ENCODE measurements at places on chromosomes 2 and 18.

- DNase-seq = no peak
Measured at GRCh38 chr18:2912357-2913299, 65.8 kb downstream of the EMILIN2 start.

DNA sequence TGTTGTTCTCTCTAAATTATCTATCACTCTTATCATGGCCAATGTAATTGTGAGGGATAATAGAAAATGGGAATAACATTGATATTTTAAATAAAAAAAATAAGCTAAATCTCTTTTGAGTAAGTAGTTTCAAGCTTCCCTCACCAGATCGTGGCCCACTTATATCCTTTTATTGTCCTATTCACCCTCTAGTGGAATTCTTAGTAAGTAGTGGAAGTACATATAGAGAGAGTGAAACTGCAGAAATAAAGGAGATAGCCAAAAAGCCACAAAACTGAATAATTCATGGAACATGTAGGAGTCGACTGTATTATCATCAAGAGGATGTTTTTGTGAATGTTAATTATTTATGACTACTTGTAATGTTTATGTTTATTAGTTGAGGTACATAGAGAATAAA lies 66.1 kb upstream of the DTNA start:
- no peak for DNase-seq

DNA sequence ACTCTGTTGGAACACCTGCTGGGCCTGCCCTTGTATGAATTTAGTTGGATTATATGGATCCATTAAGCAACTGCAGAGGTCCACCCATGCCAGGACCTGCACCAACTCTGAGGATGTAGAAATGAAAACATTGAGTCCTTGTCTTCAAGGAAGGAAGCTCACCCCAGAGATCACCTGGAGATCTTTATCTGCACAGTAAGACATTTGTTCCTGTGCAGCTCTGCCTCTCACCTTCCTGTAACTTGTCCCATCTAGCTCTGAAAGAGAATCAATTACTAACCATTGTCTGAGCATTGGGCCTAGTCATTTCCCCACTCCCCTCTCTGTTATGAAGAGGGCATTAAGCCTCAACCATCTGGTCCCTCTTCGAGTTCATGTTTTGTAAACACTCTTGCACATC lies 105.2 kb upstream of the YWHAQ start:
- no peak for DNase-seq

DNA sequence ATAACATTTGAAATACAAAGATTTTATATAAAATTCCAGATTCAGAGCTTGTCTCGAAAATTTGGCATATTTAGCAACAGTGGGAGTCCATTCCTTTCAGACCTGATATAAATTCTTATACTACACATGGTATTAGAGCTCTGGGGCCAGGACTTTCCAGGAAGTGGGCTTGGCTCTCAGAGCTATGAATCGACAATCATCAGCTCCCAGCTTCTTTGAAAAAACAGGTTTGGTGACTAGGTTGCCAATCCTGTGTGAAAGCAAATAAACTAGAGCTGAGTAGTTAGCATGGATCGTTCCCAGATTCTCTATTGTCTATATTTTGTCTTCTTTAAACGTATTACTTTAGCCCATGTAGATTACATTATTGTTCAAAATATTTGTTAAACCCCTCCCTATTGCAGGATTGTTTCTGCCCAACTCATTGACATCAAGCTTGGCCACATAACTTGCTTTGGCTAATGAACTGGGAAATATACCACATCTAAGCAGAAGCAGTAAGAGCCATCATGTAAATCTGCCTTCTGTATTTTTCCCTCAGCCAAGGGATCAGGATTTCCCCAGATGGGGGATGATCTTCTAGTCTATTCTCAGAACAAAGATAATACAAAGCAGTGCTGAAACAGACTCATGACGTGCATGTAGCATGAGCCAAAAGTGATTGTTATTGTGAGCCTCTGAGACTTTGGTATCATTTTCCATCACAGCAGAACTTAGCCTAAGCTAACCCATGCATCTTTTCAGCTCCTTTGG lies 105.4 kb downstream of the KCNH7 start:
- no peak for DNase-seq

DNA sequence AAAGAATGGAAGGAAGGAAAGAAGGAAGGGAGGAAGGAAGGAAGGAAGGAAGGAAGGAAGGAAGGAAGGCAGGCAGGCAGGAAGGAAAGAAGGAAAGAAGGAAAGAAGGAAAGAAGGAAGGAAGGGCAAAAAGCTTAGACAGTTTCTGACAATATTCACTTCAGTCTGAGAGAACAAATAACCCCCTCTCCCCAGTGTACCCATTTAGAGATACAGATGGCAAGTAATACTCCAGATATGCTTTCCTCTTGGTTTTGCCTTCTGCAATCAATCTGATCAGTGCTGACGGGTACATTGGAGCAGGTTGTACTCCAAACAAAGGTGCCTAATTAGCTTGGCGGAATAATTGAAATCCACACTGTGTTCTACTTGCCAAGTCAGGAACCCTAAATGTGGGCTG lies 534.6 kb upstream of the TMEFF2 start:
- no peak for DNase-seq

DNA sequence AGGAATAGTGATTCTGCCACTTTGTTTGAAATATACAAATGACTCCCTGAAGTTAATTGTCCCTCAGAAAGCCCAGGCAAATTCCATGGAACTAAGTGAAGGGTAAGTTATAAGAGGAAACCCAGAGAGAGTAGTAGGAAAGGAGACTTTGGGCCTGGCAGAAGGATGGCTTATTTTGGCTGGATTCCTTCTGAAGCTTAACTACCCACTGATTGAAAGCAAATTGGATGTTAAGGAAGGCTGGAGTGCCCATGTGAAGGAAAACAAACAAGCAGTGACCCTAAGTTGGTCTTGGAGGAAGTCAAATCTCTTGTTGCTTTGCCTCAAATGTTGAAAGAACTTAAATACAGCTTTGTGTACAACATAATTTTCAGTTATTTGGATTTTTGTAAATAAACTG lies 1106.4 kb upstream of the ZEB2 start:
- DNase-seq = no peak

GRCh38 chr2:36271266-36271665 lies 84.3 kb upstream of the CRIM1 start:
- no peak for DNase-seq

GRCh38 chr2:226791056-226791486 lies 8.5 kb downstream of the IRS1 start:
- no peak for DNase-seq

DNA sequence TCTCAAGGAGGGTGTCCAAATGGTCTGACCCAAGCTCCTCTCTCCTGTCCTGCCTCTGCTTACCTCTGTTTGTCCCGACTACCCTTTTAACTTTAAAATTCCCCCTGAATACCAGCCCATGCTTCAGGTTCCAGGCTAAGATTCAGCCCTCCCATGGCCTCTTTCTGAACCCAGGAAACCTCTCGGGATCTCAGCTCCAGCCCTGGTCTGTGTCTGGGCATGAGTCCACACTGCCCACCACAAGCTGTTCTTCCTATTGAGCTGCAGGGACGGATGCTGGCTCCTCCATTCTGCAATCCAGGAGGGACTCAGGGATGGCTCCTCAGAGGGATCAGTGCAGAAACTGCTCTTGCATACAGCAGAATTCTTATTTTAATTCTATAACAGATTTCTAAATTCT lies 78.9 kb downstream of the MYT1L start:
- DNase-seq = no peak

GRCh38 chr2:12948961-12949353 lies 232.2 kb downstream of the TRIB2 start:
- DNase-seq = no peak

- no peak for DNase-seq
Measured at GRCh38 chr18:31451625-31452024, 4.1 kb downstream of the DSG3 start.

GRCh38 chr18:23968638-23969604 lies 45.6 kb upstream of the TTC39C start:
- DNase-seq = no peak

- no peak for DNase-seq
Measured at GRCh38 chr2:149383340-149383739, 53.0 kb downstream of the LYPD6 start.

- no peak for DNase-seq
Measured at GRCh38 chr18:24011123-24011917, 3.2 kb upstream of the TTC39C start.

GRCh38 chr18:76390452-76391035 lies 104.5 kb downstream of the ZNF516 start:
- DNase-seq = no peak

DNA sequence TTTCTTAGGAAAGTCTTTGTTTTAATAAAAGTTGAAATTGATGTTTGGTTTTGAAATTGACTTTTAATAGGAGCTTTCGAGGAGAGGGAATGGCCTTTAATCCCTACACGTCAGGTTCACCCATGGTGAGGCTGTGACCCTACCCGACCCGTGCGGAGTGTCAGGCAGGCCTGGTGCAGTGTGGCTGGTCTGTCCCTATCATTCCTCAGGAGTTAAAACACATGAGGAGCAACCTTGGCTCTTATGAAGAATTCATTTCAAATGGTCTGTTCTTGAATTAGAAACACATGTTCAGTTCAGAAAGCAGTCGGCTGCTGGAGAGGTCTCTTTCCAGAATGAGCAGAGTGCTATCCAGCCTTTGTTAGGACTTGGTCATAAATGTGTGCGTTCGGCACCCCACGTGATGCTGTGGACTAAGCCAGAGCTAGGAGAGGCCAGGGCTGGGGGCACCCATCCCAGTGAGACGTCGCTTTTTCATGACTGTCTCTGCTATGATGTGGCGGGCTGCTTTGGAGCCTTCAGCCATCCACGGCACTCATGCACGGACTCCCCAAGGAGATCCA lies 54.7 kb downstream of the EMILIN2 start:
- DNase-seq = no peak

DNA sequence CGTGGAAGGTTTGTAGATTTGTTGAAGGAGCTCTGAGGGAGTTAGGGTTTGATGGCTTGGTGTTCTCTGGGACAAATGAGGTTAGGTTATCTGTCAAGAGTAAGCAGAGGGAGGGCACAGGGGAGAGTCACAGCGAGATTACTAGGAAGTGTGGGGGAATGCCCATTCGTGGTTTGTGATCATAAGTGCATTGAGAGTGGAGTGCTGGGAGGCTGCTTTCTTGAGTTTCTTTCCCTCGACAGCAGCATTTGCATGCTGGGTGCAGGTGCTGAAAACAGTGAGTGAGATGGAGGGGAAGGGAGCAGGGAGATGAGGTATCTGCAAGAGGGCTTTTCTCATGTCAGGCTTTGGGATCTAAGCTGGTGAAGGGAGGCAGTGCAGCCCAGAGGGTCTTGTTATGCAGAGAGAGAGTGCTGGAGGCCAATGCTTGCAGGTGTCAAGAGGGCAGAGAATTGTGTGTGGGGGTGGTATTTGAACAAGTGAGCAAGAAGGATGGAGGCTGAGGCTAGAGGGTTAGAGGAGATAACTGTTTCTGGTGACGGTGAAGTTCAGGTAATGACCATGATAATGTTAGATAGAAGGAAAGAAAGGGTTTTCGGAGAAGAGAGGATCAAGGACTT lies 8.8 kb downstream of the RALB start:
- no peak for DNase-seq

- no peak for DNase-seq
Measured at GRCh38 chr2:58194458-58194857, 46.7 kb downstream of the FANCL start.

GRCh38 chr2:199607914-199608313 lies 150.2 kb upstream of the SATB2 start:
- no peak for DNase-seq

- peak; percentile 56 for DNase-seq
Measured at GRCh38 chr2:172106108-172106961, 3.6 kb upstream of the DLX2 start.

DNA sequence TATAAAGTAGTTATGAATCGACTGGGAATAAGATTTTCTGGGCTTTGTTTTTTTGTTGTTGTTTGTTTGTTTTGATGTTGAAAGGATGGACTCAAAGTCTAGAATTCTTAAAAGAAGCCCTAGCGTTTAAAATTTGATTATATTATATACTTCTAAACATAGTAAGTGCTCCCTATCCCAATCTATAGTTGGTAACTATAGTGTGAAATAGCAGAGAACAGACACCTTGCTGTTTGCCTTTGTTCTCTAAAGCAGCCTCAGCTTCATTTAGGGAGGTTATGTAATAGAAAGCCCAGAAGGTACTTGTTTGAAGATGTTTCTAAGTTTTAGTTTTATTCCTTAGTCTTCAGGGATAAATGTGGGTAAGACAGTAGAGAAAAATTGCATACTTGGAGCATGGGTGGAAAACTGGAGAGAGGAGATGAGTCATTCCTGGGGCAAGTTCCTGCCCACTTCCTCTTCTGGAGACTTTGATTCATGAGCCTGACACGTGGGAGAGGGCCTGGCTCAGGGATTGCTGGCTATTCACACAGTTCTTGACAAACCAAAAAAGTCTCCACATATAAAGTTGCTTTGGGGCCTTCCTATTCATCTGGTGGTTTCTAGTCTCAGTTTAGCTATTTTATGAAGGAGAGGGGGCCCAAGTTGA lies 131.9 kb downstream of the MYO1B start:
- DNase-seq = no peak

DNA sequence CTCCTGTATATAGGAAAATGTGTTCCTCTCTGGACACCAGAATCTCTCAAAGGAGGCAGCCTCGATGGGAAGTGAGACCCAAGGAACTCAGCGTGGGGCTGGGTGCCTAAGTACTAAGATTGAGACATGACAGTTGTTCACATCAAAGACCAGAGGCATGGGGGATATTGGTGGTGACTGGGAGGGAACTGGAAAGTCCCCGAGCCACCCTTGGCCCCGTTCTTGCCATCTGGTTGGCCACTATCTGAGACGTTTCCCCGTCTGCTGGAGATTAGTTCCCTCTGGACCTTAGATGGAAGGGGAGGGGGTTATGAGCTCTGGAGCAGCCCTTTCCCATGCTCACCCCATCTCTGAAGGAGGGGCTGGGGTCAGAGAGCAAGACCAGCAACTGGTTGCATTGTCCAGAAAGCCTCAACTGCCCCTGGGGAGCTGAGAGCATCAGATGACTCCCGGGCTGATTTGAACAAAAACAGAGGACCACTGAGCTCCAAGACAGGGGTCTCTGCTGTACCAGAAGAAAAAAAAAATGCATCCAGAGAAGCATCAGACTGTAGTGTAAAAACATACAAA lies 11.8 kb downstream of the FBLN7 start:
- DNase-seq = no peak

GRCh38 chr2:64819361-64819760 lies 165.6 kb upstream of the SERTAD2 start:
- DNase-seq = no peak

DNA sequence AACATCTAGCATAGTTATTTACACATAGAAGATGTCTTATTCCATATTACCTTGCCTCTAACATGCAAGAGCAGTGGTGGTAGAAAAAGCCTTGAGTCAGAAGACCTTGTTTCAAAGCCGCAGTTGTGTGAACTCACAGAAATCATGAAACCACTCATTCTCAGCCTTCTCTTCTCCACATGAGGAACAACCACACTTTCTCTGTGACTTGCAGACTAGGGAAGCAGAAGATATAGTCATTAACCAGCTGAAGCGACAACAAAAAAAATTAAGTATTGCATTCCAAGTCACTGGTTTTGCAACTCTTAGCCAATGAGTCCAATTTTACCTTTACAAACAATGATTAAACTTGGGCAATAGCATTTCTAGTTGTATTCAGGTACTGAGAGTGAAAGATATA lies 19.0 kb downstream of the TWSG1 start:
- DNase-seq = no peak

GRCh38 chr2:60292242-60292641 lies 261.2 kb downstream of the BCL11A start:
- no peak for DNase-seq

- DNase-seq = no peak
Measured at GRCh38 chr2:236008006-236008405, 160.2 kb downstream of the GBX2 start.

GRCh38 chr2:31297751-31298150 lies 63.8 kb downstream of the EHD3 start:
- no peak for DNase-seq

All from activated T-cell treated with anti-CD3 and anti-CD28 coated beads, Interleukin-2, amount 50 U/mL, for 1 hour (primary cell).